NCI-H2171 (cell line): ENCODE measurements at places on chromosomes 5 and 9.

- no peak for DNase-seq
These were observed 136.7 kb upstream of the GAS1 start for GRCh38 chr9:87083986-87084385.

DNA sequence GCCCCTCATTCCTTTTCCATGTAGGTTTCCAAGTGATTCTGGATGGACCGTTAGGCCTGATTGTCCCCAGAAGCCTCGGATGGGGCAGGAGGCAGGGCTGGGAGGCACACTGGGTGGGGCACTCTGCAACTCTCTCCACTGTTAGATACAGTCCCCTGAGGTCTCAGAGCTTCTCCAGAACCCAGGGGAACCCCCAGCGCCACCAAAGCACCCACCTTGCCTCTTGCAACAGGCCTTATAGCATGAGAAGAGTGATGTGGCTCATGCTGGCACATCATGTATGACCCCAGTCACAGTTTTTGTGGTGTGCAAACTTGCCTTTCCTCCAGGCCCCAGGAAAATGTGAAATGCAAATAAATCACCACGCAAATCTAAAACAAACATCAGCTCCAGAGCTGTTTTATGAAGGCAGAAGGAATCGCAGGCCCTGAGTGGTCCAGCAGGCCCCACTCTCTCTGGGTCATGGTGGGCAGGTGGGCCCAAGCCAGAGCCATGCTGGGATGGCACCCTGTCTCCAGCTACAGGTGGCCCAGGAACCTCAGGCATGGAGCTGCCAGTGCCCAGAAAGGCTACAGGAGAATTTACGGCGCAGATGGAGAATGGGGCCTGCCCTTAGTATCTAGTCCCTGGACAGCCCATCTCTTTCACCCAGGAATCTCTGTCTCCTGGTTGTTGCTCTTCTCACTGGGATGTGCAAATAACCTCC, 36.3 kb upstream of the CDKN2AIPNL start:
- no peak for DNase-seq

DNA sequence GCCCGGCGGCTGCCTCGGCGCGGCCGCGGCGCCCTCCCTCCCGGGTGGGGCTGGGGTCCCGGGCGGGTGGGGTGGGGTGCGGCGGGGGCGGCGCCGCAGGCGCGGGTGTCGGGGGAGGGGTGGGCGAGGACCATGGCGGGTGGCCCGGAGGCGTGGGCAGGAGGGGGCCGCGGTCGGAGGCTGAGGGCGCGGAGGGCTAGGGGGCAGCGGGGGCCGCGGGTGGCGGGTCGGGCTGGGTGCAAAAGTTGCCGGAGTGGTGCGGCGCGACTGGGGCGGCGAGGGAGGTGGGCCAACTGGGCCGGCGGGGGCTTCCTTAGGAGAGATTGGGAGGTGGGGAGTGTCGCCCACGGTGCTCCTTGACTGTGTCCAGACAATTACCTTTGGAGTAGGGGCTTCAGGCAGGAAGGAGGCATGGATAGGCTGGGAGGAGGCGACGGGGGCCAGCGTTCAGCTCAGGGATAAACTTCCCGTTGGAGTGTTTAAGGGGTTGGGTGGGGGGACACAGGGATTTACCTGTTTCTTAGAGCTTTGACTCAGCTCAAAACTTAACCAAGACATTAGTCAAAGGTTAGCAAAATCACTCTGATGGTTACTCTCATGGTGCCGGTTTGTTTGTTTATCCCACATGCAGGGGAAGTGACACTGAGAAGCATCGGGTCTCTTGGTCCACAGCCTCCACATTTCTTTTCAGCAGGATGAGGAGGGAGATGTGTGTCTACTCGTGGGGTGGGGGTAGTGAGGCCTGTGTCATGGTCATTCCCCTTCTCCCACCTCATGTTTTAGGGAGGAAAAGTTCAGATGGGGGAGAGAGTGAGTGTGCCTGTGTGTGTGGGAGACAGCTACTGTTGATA, 859 bp downstream of the CSNK1G3 start:
- DNase-seq: no peak

DNA sequence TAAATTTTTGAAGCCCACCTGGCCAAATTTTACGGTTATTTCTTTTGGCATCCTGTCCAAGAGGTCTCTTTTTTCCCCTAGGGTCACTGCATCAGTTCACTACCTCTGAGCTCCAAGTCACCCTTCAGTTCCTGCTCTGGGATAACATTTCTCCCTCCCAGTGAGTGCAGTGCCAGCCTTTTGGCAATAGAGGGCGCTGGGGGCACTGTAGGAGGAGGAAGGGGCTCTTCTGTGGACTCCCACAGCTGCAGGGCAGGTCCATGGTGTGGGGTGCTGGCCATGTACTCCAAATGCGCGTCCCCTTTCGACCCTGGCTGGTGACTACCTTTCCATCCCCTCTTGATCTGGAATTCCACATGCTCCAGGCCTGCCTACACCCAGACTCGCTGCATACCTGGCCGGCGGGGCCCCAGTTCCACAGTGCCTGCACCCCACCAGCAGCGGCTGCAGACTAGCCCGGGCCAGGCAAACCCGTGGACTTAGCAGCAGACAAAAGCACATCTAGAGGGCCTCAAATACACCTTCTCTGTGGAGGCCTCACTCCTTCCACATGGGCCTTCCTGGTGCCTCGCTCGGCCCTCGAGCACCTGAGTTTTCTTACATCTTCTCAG, 20.3 kb upstream of the NINJ1 start:
- no peak for DNase-seq

DNA sequence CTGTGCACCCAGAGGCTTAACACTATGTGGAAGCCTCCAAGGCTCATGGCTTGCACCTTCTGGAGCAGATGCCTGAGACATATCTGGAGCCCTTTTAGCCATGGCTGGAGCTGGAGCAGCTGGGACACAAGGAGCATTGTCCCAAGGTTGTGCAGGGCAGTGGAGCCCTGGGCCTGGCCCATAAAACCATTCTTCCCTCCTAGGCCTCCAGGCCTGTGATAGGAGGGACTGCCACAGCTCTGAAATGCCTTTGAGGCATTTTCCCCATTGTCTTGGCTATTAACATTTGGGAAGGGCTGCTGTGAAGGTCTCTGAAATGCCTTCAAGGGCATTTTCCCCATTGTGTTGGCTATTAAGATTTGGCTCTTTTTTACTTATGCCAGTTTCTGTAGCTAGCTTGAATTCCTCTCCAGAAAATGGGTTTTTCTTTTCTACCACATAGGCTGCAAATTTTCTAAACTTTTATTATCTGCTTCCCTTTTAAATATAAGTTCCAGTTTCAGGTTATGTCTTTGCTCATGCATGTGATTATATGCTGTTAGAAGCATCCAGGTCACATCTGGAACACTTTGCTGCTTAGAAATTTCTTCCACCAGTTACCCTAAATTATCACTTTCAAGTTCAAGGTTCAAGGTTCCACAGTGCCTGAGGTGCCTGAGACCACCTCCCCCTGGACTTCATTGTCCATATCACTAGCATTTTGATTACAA, 221.2 kb downstream of the ADAMTSL1 start:
- DNase-seq: no peak

DNA sequence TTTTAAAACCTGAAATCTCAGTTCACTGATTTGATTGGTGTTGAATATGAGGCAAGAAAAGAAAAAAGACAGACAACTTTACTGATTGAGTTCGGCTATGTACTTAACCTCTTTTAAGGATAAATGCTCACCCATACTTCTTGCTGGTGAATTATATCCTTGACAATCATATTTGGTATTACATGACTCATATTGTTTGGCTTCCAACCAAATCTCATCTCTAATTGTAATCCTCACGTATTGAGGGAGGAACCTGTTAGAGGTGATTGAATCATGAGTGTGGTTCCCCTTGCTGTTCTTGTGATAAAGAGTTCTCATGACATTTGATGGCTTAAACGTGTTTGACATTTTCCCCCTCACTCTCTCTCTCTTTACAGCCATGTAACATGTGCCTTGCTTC, 255.6 kb upstream of the IZUMO3 start:
- no peak for DNase-seq

DNA sequence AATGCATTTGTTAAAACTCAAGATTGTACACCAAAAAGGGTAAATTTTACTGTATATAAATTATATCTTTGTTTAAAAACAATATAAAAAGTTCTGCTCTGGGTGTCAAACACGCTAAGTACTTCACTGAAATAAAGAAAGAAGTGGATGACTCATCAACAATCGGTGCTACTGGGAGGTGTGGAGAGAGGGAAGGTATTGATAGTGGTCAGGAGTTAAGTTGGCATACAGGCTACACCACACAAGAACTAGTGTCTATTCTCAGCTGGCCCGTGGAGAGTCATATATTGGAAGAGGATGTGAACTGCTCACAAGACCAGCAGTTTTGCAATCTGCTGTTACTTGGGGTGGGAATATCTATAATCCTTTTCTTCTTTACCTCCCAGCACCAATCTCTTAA, 145.7 kb upstream of the TRPC7 start:
- DNase-seq: no peak

- no peak for DNase-seq
These were observed 16.4 kb downstream of the PPP3R2 start for GRCh38 chr9:101578378-101578777.

DNA sequence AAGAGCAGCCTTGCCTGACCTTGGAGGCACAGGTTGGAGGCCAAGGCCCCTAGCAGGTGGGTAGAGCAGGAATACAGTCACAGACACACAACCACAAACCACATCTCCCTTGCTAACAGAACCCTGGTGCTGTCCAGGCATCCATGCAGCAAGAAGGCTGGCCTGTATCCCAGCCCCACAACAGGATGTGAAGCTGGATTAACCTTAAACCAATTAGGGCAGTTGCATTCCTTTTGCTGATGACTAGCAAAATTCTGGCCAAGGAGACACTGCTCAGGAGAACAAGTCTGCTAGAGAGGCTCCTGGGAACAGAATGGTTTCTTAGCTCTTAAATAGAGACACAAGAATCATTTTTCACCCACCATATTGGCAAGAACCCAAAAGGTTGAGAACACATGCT, 97.8 kb downstream of the C5orf15 start:
- no peak for DNase-seq

GRCh38 chr5:91288118-91288916, 94.8 kb downstream of the ARRDC3 start:
- DNase-seq: no peak

DNA sequence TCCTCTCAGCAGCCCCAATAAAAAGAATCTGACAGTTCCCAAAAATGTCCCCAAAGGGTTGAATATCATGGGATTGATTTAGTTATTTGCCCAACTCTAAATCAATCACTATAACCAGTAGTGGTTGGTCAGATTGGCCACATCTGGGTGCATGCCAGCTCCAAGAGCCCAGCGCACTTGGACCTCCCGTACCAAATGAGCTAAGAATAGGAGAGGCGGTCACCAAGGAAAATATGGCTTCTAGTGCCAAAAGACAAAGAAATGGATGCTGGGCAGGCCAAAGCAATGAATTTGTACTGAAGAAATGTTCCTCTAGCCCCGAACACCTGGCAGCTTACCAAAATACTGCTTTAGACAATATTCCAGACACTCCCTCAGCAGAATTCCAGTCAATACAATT, 80.3 kb downstream of the RCL1 start:
- no peak for DNase-seq

GRCh38 chr5:67154556-67155206, 41.9 kb downstream of the CD180 start:
- DNase-seq: no peak

DNA sequence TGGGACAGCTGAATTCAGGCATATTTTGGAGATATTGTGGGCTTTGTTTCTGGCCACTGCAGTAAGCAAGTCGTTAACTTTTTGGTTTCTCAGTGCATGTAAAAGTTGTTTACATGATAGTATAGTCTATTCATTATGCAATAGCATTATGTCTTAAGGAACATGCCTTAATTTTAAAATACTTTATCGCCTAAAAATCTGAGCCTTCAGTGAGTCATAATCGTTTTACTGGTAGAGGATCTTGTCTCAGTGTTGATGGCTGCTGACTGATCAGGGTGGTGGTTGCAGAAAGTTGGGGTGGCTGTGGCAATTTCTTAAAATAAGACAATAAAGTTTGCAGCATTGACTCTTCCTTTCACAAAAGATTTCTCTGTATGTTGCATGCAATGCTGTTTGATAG, 5.1 kb downstream of the SCGB3A1 start:
- no peak for DNase-seq
